OCI-M1 (cell line): ENCODE measurements at places on chromosomes 3 and 15.

- no peak for DNase-seq
Measured at GRCh38 chr15:74364936-74365597, 2.4 kb downstream of the CYP11A1 start.

DNA sequence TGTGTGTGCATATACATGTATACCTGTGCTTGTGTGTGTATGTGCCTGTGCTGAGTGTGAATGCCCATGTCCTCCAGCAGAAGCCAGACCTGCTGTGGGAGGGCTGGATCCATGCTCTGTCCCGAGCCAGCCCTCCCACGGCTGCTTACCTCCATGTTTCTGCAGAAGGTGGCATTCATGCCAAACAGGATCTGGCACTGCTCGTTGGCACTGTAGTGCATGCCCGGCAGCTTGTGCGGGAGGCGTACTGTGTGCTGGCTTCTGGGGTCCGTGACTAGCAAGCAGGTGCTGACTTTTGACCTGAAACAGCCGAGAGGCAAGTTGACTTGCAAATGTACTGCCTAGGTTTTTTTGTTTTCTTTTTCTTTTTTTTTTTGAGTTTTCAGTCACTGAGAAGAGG, 189.3 kb downstream of the ADAMTS17 start:
- DNase-seq, result no peak

- DNase-seq, result no peak
Measured at GRCh38 chr3:31561891-31562290, 29.2 kb downstream of the STT3B start.

DNA sequence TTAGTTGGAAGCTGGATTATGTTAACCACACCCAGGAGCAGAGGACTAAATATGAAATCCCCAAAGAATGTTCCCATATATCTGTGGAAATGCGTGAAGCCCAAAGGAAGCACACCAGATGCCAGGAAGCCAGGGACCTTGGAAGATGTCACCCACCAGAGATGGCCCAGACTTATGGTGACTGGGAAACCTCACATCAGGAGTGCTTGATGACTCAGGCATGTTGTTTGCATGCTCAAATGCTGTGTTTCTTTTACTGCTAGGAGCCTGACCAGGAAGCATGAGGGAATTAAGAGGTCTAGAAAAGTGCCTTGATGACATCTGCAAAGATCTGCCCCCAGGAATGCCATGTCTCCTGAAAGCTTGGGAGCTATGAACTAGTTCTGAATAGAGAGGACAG, 109.0 kb upstream of the SLC2A2 start:
- no peak for DNase-seq

- DNase-seq, result no peak
Measured at GRCh38 chr3:80705290-80705689, 937.5 kb upstream of the ROBO1 start.

DNA sequence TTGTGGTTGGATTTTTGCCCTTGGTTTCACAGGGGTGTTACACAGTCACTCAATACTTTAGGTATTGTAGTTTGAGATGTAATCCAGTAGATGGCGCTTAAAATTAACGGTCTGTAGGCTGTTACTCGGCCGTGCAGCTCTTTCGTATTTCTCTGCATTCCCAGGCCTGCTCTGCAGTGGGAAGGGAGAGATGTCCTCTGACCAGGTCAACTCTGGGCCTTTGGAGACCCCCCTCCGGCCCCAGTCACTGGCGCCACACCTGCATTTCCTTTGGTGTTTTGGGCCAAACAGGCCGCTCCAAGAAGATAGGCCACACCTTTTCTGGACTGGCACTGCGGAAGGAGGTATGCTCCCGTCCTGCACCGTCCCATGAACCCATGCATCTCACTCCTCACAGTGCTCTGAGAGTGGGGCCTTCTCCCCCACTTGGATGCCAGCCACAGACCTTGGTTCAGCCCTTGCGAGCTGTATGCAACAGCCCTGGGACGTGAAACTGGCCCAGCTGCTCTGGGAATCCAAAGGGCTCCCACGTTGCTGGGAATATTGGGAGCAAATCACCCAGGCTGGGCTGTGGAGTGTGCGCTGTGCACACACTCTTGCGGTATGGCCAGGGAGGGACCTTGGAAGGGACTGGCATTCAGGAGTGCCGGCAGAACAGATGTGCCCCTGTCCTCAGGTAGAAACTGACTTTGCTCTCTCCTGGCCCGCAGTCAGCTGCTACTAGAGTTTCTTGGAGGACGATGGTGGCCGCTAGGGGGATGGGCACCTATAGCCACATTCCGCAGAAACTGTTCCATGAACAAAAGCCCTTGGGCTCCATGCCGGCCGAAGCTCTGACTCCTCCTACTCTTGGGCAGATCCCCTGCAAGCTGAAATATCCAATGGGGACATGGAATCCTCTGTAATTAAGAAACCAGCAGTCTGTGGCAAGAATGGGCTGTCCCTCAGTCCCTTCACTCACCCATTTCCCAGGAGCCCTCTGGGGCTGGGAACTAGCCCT, 410.5 kb upstream of the CADM2 start:
- DNase-seq, result peak; percentile 45

DNA sequence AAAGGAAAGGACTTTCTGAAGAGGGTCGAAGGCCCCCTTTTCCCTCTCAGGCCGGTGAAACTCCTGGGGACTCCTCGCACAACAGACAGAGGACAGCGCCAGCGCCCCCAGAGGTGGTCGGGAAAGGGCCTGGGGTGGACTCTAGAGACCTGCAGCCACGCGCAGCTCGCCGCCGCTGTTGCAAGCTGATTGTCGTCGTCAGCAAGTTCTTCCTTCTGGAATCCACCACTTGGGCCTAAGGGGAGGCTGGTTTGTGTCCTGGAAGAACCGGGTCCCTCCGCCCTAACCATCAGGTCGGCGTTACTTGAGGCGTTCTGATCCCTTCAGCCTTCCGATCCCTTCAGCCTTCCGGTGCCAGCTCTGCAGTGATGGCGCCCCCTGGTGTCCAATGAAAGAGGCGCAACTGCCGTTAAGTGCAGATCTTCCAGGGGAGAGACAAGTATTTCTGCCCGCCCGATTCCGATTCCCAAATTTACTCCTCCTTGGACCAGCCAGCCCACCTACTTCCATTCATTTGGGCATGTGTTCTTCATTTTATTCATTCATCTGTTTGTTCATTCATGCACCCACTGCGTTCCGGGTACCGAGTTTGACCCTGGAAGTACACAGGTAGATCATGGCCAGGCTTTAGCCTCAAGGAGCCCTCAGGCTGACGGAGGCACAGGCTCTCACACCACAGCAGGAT, 77.2 kb upstream of the SLC6A11 start:
- DNase-seq, result peak; percentile 83

DNA sequence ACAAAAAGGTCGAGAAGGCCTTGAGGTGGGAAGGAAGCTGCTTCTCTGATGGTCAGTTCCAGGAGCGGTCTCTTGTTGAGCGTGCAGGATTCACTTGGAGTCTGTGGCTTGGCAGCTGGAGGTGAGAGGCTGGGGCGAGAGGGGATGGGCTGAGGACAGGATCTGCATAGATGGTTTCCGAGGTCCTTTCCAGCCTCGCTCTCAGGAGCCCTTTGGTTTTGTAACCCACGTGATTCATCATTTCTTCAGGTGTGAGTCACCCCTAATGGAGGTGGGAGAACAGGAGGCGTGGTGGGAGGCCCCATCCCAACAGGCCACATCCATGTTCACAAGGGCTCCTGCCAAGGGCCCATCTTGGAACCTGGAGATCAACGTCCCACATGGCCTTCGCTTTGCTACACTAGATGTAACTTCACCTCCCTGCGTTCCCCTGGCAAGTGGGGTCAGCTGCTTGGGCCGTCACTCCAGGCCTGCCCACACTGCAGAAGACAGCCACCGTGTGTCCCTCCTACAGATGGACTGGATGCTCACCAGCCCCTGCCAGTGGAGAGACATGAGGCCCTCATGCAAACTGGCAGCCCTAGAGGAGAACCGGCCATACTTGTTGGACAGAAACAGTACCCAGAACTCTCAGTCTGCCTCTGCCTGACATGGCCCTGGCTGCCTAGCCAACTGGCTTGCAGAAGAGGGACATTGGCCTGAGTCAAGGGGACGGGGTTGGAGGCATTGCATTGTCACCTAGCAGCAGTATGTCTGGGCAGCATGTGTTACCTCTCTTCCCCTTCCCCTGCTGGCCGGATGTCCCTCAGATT, 1.6 kb upstream of the PCSK6 start:
- no peak for DNase-seq

DNA sequence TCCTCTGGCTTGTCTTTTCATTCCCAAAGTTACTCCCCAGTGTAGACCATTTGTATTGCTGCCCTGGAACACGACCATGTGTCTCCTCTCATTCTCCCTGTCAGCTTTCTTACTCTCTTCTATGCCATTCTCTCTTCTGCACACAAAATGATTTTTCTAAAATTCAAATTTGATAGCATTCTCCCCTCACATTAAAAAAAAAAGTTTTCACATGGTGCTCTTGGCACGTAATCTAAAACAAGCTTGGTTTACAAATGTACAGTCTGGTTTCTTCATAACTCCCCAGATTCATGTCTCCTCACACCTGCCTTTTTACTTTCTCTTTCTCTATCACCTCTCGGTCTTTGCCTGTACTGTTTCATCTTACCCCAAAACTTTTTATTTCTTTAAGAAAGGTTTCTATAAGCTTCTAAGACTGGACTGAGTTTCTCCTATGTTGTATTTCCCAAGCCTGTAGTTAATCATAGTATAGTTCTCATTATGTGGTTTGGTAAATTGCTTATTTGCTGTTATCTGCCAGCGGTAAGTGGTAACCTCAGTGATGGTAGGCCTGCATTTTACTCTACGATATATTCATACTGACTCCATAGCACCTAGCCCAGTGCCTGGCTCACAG, 31.2 kb downstream of the BCHE start:
- peak; percentile 58 for DNase-seq

- no peak for DNase-seq
Measured at GRCh38 chr15:68526269-68526668, 52.5 kb upstream of the CORO2B start.

GRCh38 chr15:62825191-62825590, 217.4 kb upstream of the TPM1 start:
- DNase-seq, result no peak

DNA sequence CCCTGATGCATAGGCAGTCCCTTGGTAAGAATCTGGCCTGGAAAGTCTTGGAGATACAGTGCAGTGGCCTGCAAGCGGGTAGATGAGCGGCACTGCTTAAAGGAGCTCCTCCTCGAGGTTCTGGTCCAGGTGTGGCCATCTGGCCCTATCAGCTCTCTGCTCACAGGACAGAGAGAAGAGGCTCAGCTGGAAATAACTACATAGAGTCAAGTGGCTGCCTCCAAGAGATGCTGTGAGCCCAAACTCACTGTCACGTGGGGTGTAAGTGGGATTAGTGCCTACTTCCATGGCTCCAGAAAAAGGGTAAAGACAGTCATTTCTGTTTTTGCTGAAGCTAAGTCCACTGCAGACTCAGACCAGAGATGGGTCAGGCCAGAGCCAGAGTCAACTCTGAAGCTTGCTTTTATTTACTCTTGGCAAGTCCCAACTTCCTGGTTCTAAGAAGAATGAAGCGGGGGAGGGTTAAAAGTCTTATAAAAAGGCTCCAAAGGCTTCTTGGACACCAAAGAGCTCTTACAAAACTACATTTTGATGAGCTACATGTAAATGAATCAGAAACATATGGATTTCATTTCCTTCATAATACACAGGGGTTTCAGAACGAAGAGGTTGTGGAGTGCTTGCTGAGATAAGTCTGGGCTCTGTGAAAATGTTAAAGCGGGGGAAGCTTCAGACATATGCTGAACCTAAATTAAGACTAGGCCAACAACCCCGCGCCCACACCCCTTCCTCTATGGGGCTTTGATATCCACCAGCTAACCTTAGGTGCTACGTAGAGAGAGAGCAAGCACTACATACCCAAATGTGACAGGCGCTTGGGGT, 77.1 kb downstream of the PDZRN3 start:
- peak; percentile 1 for DNase-seq

GRCh38 chr3:23659274-23659673, 146.5 kb upstream of the UBE2E1 start:
- peak; percentile 34 for DNase-seq

- no peak for DNase-seq
Measured at GRCh38 chr3:140706360-140706759, 28.5 kb downstream of the TRIM42 start.

DNA sequence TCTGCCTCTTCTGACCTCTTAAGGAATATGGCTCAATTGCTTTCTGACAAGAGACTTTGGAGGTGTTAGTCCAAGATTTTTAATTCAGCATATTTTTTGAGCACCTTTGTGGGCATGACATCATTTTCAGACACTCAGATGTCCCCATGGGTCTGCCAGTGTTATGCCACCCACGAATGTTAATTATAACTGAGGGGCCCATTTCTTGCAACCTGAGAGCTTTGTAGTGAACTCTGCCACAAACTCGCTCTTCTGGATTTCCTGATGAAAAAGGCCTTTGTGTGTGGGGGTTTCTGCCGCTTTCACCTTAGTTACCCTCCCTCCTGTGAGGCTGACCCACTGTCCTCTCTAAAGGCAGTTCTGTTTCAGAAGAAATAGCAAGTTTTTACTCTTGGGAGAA, 64.5 kb upstream of the CCR4 start:
- DNase-seq, result no peak

DNA sequence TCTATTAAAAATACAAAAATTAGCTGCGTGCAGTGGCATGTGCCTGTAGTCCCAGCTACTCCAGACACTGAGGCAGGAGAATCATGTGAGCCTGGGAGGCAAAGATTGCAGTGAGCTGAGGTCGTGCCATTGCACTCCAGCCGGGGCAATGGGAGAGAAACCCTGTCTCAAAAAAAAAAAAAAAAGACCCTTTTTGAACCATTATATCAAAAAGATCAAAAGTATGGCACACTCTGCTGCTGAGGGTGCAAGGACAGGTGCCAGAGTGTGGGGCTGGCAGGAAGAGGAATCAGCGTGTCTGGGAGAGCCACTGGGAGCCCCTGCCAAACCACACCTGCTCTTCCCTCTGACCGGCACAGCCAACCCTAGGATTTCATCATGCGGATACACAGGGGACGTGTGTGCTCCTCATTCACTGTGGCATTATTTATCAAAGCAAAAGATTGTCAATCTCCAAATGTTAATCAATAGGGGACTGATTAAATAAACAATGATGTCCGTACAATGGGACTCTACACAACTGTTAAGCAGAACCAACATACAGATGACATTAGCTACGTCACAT, 147.3 kb upstream of the TLE3 start:
- no peak for DNase-seq

GRCh38 chr3:134449277-134449676, 36.5 kb downstream of the ANAPC13 start:
- peak; percentile 13 for DNase-seq

DNA sequence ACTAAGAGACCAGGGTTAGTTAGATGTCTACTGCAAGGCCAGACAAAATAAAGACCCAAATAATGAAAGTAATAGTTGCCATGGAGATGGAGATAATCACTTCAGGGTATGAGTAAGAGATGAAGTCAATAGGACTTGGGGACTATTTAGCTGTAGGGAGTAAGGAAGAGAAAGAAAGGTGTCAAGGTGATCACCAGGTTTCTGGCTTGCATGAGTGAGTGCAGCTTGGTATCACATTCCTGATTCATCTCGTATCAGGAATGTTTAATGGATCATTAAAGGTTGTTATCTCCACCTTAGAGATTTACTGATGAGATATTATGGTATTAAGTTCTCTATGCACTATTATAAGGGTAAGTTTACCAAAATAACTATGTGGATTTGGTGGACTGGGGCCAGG, 357.4 kb upstream of the ATP11B start:
- DNase-seq, result no peak

- peak; percentile 36 for DNase-seq
Measured at GRCh38 chr15:37031198-37031597, 69.2 kb downstream of the MEIS2 start.

- DNase-seq, result peak; percentile 36
Measured at GRCh38 chr3:134838599-134838998, 43.5 kb downstream of the EPHB1 start.

GRCh38 chr3:29525254-29525881, 244.5 kb downstream of the RBMS3 start:
- DNase-seq, result no peak

GRCh38 chr15:85828126-85828525, 33.4 kb upstream of the KLHL25 start:
- DNase-seq, result no peak
